ENCODE measurements at places on chromosomes 1 and 21. TPM values are rescaled to one million over a fixed set of nuclear protein-coding genes. Genes with fewer than 3 reads are reported as not detected.

BACE2 gene
- 29.7 TPM for polyA plus RNA-seq

GJA8 gene
- polyA plus RNA-seq, result 0.65 TPM

VWA5B1 gene
- polyA plus RNA-seq, result 0.65 TPM

DNA sequence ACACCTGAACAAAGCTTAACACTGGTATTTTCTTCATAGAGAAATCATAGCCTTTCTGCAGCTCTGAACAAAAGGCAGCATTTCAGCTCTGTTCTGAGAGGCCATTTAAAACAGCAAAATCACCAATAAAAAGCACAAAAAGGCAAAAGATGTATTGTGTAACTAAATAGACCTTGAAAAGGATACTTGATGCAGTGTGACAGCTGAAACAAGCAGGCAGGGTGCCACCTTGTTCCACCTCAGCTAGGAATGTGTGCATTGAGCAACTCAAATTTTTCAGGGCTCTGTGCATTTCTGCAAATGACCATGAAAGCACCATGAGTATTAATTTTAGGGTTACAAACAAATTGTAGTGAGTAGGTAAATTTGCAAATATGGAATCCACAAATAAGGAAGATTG is 65.8 kb downstream of the RHOU start:
- DNase-seq, result no peak

- DNase-seq, result no peak
Measured at GRCh38 chr1:44808938-44809917, 905 bp downstream of the BTBD19 start.

GRCh38 chr1:96508233-96508632 is 213.4 kb upstream of the PTBP2 start:
- no peak for DNase-seq

DNA sequence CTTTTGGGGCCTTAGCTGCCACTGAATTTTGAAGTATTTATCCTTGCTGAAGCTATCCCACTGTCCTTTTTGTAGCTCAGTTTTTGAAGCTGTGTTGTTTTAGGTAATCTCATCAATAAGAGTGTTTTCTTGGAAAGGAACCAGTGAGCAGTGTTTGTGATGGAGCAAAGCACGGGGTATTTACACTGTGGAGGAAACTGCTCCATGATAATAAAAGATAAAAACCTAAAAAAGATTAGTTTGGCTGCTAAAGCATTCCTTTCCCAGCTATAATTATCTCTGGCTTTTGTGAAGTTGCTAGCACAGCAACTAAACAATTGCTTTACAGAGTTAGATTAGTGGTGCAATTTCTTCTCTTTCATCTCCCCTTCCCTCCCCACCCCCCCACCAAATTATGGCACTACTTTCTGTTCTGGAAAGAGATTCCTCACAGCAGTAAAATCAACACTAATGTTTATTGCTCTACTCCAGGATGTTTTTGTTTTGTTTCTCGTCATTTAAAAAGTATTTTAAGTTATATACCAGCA is 21.5 kb downstream of the SRRM1 start:
- DNase-seq, result no peak

- DNase-seq, result no peak
Measured at GRCh38 chr1:201892211-201892610, 3.5 kb downstream of the SHISA4 start.

GRCh38 chr1:6099787-6100765 is 54.4 kb downstream of the KCNAB2 start:
- DNase-seq, result no peak

- no peak for DNase-seq
Measured at GRCh38 chr21:42317341-42317741, 2.1 kb upstream of the TFF3 start.

- DNase-seq, result no peak
Measured at GRCh38 chr1:90048043-90048442, 53.1 kb downstream of the ZNF326 start.

GRCh38 chr1:175198332-175198731 is 5.8 kb upstream of the KIAA0040 start:
- no peak for DNase-seq

Measured in right renal cortex interstitium (tissue), 3 donors.